RWPE2 (cell line): ENCODE measurements at places on chromosomes 1 and 21.

- no peak for DNase-seq
These were observed 302.5 kb downstream of the PDE4B start for GRCh38 chr1:66095190-66095589.

- DNase-seq: no peak
These were observed 21.6 kb upstream of the C1orf159 start for GRCh38 chr1:1137256-1138045.

GRCh38 chr1:206112600-206113301 lies 4.4 kb downstream of the AVPR1B start:
- DNase-seq: no peak

DNA sequence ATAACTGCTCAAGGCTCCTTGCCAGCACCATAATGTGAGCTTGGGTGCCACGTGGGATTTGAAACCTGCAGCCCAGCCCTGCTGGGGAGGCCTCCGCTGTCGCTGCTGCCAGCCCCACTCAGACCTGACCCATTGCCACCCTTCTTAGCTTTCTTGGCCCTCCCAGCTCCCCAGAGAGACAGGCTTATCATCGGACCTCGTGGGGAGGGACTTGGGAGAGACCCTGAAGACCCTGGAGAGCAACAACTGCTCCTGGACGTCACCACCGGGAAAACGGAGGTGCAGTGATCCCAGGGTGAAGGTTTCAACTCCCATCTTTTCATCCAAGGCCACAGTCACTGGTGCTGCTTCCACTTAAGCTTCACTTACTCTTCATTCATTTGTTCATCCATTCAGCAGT lies 596.1 kb downstream of the PTPRU start:
- DNase-seq: no peak

DNA sequence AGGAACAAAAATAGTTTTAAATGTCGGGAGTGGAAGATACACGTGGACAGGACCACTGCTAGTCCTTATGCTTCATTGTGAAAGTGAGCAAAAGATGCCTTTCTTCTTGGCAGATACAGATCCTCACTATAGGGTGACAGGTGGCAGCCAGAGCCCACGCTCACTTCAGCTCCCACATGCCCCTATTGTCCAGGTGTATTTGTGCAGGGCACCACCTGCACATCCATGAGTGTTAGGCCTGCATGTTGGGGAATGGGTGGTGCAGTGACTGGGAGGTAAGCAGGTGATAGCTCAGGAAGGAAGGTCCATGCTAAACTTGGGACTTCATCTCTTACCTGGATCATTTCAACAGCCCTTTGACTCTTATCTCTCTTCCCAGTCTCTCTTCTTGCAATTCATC lies 27.4 kb downstream of the SLC5A9 start:
- no peak for DNase-seq

DNA sequence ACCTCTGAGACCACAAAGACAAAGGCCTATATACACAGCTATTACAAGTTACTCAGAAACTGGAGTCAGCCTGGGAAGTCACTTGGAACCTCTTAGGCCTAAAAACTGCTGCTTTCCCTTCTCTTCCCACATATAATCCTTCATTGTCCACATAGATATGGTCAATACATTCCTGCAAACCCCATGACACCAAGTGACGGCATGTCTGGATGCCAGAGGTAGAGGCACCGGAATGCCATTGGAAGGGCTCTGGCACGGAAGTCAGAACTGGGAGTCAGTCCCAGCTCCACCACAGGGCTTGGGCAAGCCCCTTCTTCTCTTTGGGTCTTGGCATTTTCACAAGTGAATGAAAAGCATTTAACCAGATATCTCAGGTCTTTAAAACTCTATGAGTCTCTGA lies 204.7 kb downstream of the MATN1 start:
- DNase-seq: peak; percentile 2

- DNase-seq: peak; percentile 86
These were observed at the start of gene CAMSAP2 for GRCh38 chr1:200738327-200738948. CAMSAP2 (plus strand) TSS chr1:200738893; CDS start chr1:200739828, 935 bp downstream.

GRCh38 chr1:17355898-17356297 lies 16.1 kb upstream of the PADI6 start:
- no peak for DNase-seq

- no peak for DNase-seq
These were observed 12.2 kb upstream of the TRNAU1AP start for GRCh38 chr1:28540651-28541050.

GRCh38 chr1:185864889-185865517 lies 130.8 kb downstream of the HMCN1 start:
- DNase-seq: no peak

GRCh38 chr1:20322825-20323612 lies 32.3 kb downstream of the VWA5B1 start:
- no peak for DNase-seq

GRCh38 chr1:93689521-93690223 lies 8.0 kb upstream of the BCAR3 start:
- no peak for DNase-seq

DNA sequence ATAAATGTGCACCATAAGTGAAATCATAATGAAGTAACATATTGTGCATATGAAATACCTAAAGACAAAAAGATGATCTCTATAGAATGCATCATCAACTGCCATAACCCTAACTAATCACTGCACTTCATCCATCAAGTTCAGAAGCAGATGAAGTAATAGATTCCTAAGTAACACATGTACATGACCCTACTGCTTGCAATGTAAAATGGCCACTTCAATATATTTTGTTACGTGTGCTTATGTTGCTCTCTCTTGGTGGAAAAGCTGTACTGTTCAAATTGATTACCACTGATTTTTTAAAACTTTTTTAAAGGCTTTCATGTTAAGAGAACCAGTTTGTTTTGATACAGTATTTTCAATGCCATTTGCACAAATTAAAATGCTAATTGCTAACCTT lies 141.8 kb downstream of the TTLL7 start:
- DNase-seq: no peak

- no peak for DNase-seq
These were observed 13.5 kb upstream of the MYOM3 start for GRCh38 chr1:24125456-24125855.

- no peak for DNase-seq
These were observed 262.8 kb upstream of the PBX1 start for GRCh38 chr1:164296172-164296571.

DNA sequence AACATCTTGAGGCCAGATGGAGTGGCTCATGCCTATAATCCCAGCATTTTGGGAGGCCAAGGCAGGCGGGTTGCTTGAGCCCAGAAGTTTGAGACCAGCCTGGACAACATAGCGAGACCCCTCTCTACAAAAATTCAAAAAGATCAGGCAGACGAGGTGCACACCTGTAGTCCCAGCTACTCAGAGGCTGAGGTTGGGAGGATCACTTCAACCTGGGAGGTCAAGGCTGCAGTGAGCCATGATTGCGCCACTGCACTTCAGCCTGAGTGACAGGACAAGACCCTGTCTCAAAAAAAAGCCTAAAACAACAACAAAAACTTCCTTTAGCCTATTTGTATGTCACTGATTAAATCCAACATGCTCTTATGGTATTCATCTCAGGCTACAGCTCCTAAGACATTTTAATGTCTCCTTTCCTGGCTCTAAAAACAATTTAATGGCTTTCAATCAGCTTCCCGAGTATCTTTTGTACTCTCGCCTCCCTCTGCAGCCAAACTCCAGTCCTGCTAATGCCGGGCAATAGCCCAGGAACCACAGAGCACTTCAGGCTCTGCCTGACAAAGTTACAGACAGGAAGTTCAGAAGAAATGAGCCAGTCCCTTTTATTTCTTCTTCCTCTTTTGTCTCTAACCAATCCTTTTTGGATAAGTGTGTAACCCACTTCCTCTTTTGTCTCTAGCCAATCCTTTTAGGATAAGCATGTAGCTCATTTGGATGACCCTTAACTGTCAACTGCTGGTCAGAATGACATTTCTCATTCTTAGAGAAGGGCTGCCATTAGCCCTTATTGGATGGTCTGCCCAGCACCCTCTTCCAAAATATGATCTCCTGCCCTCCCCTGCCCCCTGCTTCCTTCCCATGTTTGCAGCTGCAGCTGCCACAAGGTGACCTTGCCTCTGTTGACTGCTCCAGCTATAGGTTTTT lies 6.6 kb upstream of the DOP1B start:
- DNase-seq: no peak

DNA sequence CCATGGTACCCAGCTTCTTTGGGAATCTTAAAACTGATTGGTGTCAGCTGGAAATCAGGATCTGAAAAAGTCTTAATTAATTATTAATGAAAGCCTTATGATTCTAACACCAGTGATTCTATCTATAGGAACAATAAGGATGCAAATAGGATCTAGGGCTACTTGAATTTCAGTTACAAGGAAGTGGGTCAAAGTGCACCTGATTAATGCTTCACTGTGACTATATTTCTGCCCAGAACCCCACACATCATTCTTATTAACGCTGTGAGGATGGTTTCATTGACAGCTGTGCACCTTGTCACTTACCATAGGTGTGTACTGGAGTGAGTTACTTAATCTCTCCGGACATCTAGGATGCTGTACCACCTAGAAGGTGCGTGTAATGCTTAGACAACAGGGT lies 99.8 kb upstream of the ETV3 start:
- DNase-seq: no peak

GRCh38 chr1:245859493-245860114 lies 647.5 kb downstream of the SMYD3 start:
- no peak for DNase-seq

- DNase-seq: no peak
These were observed 5.3 kb upstream of the HPDL start for GRCh38 chr1:45321444-45321843.

- no peak for DNase-seq
These were observed 9.8 kb downstream of the NPR1 start for GRCh38 chr1:153688276-153688675.

DNA sequence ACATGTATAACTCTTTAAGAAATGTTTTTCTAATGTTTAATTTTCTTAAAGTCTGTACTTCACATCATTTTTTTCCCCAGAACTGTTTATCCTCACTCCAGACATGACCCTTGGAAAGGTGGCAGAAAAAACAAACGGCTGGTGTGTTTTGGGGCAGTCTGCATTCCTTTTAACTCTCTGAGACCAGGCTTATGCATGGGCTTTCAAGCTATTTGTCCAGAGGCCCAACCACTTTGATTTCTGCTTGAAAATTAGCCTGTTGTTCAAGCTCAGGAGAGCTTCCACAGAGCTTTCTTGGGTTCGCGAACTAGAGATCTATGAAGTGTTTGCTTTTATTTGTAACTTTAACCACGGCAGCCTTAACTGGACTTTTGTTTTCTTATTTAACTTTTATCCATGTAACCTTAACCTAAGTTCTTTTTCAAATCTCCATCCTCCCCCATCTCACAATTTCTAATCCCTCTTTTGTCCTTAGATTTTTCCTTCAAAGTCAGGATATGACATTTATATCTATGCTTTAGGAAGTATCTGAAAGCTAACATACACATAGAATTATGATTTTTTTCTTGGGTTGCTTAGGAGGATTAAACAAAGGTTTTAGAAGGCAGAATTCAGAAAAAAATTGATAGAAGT lies 111.8 kb downstream of the FGGY start:
- DNase-seq: no peak
